ENCODE measurements at places on chromosomes 4 and X. TPM values are rescaled to one million over a fixed set of nuclear protein-coding genes. Genes with fewer than 3 reads are reported as not detected.

The PCDH19 gene
- 0.12 TPM for total RNA-seq

The ARHGAP36 gene
- total RNA-seq: not detected

The MAP7D2 gene
- under 0.01 TPM for total RNA-seq

The TEX11 gene
- total RNA-seq: not detected

The FSTL5 gene
- 0.50 TPM for total RNA-seq

The RAB40AL gene
- 0.22 TPM for total RNA-seq

The PGAM4 gene
- 0.25 TPM for total RNA-seq

The PLS3 gene
- total RNA-seq: 406 TPM

The DDX53 gene
- not detected for total RNA-seq

Measured in uterine smooth muscle cell (primary cell).